Transverse colon (tissue), 4 donors: ENCODE measurements at places on chromosomes 1 and 21. TPM values are rescaled to one million over a fixed set of nuclear protein-coding genes. Genes with fewer than 3 reads are reported as not detected.

TRIM63 gene
- total RNA-seq: 0.32 TPM

DNA sequence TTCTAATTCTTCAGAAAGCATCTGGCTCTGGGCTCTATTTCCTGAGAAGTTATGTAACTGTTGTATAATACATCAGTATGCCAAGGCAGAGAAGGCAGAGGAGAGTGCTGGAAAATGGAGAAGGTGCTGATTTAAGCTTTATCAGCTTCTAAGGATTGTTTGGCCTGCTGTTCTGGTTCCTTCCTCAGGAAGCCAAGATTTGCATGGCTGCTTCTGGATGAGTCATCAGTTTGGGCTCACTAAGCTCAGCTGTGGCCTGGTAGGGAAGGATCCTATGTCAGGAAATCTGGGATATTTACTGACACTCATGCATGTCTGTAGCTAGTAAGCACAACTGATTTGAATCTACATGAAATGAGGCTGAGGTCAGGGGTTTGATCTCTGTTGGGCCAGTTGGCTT, 73.2 kb upstream of the ADGRL4 start:
- no peak overlapping the region for H3K27ac ChIP-seq
- H3K27me3 ChIP-seq: no peaks in the 10 kb centered on the region
- H3K36me3 ChIP-seq: no peaks in the 10 kb centered on the region
- no peaks in the 10 kb centered on the region for H3K4me1 ChIP-seq
- DNase-seq: no peak

BRDT gene
- not detected for total RNA-seq

GRCh38 chr1:164310166-164310565, 248.8 kb upstream of the PBX1 start:
- H3K27me3 ChIP-seq: no peaks in the 10 kb centered on the region
- H3K4me1 ChIP-seq: no peaks in the 10 kb centered on the region
- DNase-seq: no peak
- no peaks in the 10 kb centered on the region for H3K36me3 ChIP-seq
- no peak overlapping the region for H3K27ac ChIP-seq
- H3K4me3 ChIP-seq: no peak overlapping the region

DNA sequence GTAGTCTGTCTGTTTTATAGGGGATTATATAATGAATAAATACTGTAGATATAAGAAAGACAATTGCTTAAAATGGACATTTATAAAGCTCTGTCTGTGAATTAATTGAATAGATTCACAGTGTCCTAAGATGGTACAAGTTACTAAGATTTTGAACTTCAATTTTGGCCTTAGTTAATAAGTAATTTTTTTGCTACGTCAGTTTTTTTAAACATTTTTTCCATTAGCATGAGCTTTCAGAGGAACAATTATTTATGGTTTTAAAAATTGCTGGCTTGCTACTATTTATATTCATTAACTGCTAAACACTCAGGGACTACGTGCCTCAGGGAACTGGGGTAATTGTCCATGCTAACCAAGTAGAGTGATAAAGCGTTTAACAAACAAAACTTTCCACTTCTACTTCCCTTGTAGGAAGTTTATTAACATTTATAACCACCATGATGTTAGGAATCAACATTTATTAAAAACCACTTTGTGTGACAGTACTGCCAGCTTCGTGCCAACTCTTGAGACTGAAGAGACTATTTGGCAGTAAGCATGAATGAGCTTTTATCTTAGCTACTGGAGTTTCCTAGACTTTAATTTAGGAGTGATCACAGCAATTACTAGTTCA, 65.4 kb upstream of the PTGS2 start:
- H3K27me3 ChIP-seq: no peaks in the 10 kb centered on the region
- DNase-seq: no peak
- H3K4me1 ChIP-seq: no peaks in the 10 kb centered on the region

- H3K4me1 ChIP-seq: peaks cover 68% of the 10 kb centered on the region
- peak overlapping the region; percentile 41 for H3K27ac ChIP-seq
- no peak for DNase-seq
- H3K4me3 ChIP-seq: no peak overlapping the region
Measured at GRCh38 chr1:91685994-91686393, 185.3 kb downstream of the CDC7 start.

SLC6A9 gene
- total RNA-seq: 29.9 TPM

DNA sequence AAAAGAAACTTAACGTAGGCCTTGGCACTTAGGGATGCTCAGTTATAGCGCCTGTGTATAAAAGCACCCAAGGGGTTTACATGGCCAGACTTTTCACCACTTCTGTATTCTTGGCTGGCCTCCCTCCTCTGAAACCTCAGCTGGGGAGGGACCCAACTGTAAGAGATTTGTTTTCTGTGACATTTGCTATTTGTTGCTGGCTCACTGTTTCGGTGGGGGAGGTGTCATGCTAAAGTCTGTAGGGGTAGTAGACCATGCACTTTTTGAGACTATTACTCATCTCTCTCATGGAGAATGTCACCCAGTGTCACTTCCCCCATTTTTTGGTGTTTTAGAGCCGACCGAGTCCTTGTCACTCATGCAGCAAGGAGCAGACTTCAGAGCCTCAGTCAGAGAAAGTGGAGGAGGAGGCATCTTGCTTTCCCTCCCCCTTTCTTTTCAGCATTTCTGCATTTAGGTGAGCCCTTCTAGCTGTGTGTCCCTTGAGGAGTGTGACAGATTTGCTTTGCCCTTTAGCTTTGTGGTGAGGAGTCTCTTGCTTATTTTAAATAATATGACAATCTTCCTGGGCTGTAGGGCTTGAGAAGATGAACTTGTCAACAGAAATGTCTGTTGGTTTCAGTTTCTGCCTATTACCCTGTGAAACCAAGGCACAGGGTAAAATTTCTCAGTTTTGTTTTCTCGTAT, 160.1 kb downstream of the FASLG start:
- no peaks in the 10 kb centered on the region for H3K4me1 ChIP-seq
- no peaks in the 10 kb centered on the region for H3K27me3 ChIP-seq
- H3K27ac ChIP-seq: peak overlapping the region; percentile 53

DNA sequence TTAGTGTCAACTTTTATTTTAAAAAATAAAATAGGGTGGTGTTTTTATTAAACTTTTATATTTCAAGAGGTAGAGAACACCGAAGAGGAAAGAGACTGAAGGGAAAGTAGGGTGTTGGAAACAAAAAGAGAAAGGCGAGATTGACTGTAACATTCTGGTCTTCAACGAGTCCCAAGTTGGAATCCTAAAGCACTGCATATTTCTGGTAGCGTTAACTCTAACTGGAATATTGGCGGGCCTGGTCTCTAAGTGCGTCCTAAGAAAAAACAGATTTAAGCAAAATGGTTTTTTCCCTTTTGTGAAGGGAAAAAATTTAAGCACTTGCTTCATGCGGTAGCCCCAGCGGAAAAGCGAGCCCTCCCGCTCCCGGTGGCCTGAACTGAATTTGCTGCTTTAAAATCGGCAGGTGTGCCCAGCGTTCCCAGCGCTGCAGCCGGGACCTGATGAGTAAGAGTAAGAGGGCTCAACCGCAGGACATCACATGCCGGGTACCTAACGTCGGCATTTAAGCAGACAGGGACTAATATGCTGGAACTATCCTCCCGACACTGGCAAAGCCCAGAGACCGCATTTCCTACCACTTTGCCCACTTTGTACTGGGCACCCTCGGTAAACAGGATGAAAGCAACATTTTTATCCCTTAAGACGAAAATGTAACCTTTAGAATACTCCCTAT, 30.5 kb upstream of the NFIA start:
- H3K4me3 ChIP-seq: no peak overlapping the region
- peaks cover 33% of the 10 kb centered on the region for H3K4me1 ChIP-seq
- DNase-seq: no peak
- H3K27ac ChIP-seq: peak overlapping the region; percentile 96

- no peaks in the 10 kb centered on the region for H3K4me1 ChIP-seq
- DNase-seq: no peak
- H3K36me3 ChIP-seq: no peaks in the 10 kb centered on the region
Measured at GRCh38 chr1:218377143-218377660, 32.1 kb downstream of the TGFB2 start.

GRCh38 chr1:28036431-28036830, 52.0 kb downstream of the EYA3 start:
- no peak overlapping the region for H3K4me3 ChIP-seq
- H3K27ac ChIP-seq: no peak overlapping the region
- no peak for DNase-seq
- H3K27me3 ChIP-seq: no peaks in the 10 kb centered on the region
